NCI-H1092 treated with DMSO at 0.1 percent for 48 hours (cell line): ENCODE measurements at places on chromosomes 12 and 14.

DNA sequence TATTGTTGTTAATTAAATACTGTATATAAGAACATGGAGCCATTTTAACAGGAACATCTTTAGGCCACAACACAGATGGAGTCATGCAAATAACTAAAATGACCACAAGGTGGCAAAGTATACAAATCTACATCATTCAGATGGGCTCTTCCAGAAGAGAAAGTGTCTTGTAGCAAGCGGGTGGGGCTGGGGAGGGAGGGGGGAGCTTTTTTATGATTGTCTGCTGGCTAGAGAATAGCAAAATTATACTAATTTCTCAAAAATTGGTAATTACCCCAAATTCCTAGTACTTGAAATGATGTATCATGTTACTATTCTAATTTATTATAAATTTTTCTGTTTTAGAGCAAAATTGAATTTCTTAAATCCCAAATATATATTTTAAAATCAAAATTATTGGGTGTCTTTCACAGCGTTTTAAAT is 378.7 kb downstream of the PRKD1 start:
- peak; percentile 91 for DNase-seq

DNA sequence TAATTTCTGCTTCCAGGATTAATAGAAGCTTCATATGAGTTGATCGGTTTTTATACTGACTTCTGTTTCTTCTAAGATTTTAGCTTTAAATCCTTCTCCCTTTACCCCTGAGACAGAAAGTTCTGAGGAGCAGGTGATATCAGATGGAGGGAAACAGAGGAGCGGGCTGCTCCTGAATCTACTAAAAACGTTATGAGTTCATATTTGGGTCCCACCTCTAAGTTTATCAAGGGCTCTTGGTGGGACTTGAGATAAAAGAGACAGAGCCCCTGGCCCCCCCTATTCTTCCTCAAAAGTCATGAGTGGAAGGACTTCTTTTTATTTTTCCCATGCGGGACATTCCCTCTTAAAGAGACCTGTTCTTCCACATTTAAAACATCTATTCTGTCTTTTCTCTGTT is 23.8 kb downstream of the CLEC2A start:
- DNase-seq: no peak

GRCh38 chr14:104295681-104296387 is 157.4 kb downstream of the KIF26A start:
- DNase-seq: no peak

DNA sequence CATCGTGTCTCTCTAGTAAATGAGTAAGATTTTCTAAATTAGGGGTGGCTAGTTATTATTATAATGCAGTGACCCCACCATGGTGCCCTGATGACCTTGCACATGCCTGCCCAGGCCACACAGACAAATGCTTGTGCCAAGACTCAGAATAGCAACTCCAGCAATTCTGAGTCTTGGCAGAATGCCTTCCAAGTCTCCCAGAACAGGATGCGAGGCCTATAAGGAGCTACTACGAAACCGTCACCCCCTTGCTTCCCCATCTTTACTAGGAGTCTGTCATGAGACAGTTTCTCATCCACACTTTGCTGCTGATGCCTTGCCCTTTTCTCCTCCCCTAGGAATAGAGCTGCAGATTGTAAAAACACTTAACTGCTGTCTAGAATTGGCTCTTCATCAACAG is 559.9 kb downstream of the TRHDE start:
- DNase-seq: no peak

DNA sequence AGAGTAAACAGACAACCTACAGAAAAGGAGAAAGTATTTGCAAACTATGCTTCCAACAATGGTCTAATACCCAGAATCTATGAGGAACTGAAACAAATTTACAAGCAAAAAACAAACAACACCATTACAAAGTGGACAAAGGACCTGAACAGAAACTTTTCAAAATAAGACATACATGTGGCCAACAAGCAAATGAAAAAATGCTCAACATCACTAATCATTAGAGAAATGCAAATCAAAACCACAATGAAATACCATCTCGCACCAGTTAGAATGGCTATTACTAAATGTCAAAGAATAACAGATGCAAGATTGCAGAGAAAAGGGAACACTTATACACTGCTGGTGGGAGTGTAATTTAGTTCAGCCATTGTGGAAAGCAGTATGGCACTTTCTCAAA is 125.8 kb downstream of the C12orf42 start:
- no peak for DNase-seq

- DNase-seq: no peak
Observed at GRCh38 chr14:52789118-52789517, 2.3 kb downstream of the GNPNAT1 start.

DNA sequence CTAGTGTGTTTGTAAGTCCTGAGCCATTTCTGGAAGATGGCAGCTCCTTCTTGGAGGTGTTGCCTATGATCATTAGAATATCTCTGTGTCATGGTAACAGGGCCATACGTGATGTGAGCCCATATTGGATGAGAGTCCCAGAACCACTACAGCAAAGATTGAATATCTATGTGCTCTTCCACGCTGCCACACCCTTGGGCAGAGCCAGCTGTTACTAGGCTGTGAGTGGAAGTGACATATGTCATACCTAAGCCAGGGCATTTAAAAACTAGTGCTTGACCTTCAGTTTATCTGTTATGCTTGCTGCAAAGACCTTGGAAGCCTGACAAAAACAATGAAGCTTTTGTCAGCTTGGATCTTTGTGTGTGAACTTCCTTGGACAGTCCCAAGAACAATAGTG is 495.1 kb upstream of the CCDC196 start:
- no peak for DNase-seq

DNA sequence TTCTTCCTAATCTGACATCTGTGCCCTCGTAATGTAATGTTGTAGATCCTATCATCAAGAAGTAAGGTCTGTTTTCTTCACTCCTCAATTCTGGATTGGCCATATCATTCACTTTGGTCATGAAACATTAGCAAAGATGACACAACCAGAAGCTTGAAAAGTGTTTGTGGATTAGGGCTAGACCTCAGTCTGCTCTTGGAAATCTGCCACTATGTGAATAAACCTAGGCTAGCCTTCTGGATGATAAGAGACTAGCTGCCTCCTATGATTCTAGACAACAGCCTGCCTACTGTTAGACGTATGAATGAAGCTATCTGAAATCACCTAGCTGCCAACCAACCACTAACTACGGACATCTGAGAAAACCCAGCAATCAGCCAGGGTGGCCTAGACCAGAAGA is 38.7 kb upstream of the LYZ start:
- DNase-seq: no peak

DNA sequence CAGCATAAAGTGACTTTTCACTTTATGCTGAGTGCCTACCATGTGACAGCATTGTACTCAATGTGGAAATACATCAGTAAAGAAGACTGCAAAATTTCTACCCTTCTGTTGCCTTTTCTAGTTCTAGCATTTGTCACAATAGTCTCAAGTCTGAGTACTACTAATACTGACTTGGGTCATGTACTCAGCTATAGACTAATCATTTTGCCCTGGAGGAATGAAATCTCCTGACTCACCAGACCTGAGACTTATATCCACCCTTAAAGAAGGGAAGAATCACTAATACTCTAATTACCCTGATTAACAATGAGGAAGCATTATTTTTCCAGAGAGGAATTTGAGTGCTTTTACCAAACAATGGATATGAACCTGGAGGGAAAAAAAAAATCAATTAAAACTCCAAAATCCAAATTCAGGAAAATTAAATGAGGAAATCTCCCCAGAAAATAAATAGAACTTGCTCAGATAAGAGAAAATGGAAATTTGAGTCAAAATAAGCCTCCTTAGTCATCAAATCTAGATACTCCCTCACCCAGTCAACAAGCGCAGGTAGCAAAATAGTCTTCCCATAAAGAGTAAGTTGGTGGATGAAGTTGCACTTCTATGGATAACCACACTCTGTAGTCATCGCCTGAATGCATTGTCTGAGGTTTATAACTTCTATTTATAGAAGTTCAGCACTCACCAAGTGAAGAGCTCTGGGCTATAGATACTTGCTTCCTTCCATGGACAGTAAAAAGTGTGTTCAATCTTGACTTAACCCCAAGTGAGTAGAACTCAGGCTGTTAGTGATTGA is 386.6 kb downstream of the SYT1 start:
- no peak for DNase-seq

- DNase-seq: no peak
Observed at GRCh38 chr14:31543969-31544799, 17.0 kb upstream of the NUBPL start.

GRCh38 chr12:120350576-120351350 is 18.2 kb downstream of the MSI1 start:
- DNase-seq: peak; percentile 94

- no peak for DNase-seq
Observed at GRCh38 chr14:22849212-22849819, 12.9 kb downstream of the MMP14 start.

DNA sequence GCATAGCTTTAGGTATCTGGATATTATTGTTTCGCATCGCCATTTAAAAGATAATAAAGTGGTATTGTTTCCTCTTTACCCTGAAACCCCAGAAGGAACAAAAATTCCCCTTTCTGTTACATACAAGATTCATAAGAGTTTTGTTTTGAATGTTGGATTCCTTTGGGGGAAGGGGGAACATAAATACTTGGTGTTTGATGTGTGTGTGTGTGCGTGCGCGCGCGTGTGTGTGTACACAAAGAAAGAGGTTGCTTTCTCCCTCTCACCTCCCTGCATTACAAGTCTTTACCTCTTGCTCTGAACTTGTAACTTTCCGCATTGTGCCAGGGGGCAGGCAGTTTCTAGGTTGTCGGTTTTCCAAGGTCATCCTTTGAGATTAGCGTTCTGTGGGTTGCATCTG is 76.4 kb downstream of the GPATCH2L start:
- DNase-seq: no peak

DNA sequence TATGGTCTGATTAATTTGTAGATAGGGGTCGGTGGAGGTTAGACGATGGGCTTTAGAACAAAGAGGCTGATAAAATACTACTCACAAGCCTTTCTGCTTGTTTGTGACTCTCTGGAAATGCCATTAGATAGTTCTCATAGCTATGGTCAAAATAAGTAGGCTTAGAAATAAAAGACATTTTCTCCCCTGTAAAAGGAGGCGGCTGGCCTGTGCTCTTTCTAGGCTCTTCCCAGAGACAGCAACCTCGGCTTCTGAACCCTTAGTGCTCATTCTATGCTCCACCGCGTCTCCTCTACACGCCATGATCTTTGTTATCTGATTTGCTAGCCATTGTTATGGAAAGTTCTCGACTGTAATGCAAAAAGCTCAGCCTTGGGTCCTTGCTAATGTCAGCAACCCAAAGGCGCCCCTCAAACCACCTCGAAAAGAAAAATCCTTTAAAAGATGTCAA is 64.5 kb downstream of the CRADD start:
- no peak for DNase-seq

- no peak for DNase-seq
Observed at GRCh38 chr14:77014004-77014604, 14.4 kb downstream of the IRF2BPL start.

- DNase-seq: no peak
Observed at GRCh38 chr14:52868911-52869618, 77.7 kb upstream of the GNPNAT1 start.

DNA sequence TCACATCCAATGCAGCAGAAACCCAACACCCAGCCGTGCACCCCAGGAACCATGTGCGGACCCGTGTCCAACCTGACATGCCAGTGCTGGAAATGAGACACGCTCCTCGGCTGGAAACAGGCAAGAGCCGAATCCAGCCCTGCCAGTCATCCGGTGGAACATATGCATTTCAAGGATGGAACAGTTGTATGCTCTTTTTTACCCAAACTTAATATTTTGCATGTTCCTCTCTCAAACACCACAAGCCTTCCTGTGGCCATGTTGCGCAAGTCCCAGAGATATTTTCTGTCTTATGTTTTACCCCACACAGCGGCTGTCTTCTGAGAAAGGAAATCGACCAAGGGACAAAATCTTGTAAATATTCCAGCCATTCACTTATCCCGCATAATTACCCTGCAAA is 196.9 kb downstream of the BCL11B start:
- no peak for DNase-seq

GRCh38 chr14:64266239-64266638 is 27.9 kb downstream of the ESR2 start:
- DNase-seq: no peak

DNA sequence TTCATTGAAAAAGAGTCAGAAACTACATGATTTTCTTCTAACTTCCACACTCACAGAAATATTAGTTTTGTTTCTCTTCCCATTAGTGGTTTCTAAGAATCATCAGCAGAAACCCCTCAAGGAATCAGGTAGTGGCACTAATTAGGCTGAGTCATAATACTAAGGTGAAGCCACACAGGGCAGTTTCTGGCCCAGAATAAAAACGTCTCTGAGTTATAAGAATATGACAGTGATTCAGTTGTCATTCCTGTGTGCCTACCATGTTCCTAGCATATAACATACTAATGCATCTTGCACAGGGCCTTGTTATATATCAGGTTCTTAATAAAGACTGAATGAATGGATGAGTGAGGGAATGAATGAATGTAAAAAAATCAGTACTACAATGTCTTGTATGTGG is 206.0 kb upstream of the PLEKHG7 start:
- no peak for DNase-seq

DNA sequence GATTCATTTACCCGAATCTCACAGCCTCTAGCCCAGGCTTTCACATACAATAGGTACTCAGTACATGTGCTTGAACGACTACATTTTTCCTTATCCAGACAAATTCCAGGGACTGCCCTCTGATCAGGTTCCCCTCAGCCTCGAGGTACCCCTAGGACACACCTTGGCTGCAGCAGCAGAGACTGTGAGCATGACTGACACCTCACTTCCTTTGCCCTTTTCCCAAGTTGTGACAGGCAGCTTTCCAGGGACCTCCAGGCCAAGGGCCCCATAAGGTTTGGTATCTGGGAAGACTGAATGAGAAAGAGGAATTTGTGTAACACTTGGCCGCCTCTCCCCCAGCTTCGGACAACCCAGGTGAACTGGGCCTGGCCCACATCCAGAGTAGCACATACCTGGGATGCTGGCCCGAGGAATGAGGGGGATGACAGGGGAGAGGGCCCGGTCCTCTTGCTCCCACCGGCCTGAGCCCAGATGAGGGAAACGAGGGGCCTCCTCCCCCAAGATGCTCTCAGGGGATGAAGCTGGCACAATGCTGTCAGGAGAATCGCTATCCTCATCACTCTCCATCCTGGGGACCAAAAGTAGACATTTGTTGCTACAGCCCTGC is 10.2 kb upstream of the PRKAG1 start:
- DNase-seq: no peak

- peak; percentile 10 for DNase-seq
Observed at GRCh38 chr12:130677957-130678558, 38.0 kb downstream of the RIMBP2 start.
